Thoracic aorta (tissue), 2 donors: ENCODE measurements at places on chromosomes 11 and 22.

DNA sequence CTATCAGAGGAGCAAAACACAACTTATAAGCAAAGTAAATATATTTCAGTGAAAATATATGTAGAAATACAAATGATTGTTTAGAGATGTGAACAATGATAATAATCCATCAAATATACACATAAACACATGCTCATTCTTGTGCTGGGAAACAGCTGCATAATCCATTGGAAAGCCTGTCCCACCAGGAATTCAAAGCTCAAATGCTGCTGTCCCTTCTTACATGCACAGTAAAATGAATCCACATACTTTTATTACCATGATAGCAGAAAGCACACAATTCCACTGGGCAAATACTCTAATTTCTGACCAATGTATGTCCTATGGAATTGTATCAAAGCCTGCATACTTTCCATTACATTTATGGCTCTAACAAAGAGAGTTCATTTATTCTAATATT, 44.5 kb downstream of the SOX6 start:
- no peak for DNase-seq

DNA sequence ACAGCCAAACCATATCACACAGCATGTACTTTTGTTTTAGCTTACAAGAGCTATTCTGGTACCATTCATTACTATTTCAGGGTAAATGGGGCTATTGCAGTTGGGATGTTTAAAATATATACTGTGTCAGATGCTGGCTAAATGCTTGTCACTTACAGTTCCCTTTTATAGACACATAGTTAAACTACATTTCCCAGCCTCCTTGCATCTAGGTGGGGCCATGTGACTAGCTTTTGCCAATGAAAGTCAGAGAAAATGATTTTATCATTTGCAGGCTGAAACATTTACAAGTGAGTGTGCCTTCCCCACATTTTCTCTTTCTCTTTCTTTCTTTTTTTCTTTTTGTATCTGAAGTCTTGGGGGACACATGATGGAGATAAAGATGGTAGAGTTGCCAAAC, 7.8 kb upstream of the IFTAP start:
- no peak for DNase-seq

DNA sequence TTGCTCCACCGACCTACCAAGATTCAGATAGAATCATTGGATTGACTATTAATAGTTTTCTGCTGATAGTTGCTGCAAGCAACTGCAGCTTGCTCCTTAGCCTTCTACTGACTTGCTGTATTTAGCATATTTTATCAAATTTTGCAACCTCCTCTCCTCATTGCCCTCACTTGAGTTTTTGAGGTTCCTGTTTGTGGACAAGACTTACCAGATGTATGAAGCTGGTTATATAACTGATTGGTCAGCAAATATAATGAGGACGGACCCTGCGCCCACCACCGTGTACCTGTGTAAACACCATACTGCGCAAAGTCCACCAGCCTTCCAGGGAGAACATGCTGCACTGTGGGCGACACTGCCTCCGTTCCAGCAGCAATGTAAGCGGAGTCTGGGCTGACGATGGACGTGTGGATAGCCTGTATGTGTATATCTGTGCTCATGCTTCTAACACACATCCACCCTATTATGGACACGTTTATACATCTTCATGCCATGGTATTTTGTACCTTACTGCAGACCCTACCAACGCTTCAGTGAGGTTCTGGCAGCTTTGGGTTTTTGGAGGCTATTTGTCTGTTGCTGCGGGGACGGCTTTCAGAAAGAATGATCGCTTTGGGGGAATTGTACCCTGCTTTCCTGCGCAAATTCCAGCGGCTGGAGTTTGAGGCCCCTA, 1.5 kb upstream of the USP18 start:
- DNase-seq, result no peak

DNA sequence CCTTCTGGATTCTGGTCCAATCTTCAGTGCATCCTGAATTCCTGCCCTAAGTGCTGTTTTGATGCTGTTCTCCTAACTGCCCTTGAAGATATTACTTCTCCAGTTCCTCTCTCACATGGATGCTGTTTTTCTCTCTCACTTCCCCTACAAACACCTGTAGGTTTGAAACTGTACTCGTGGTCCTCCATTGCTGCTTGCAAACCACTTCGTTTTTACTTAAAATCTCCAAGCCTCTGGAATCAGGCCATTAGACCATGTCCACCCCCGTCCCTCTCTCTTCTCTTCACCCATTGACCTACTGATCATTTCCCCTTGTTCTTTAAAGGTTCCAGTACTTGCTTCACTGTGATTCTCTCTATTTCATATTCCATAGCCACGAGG, 988.1 kb downstream of the NTM start:
- DNase-seq, result no peak

DNA sequence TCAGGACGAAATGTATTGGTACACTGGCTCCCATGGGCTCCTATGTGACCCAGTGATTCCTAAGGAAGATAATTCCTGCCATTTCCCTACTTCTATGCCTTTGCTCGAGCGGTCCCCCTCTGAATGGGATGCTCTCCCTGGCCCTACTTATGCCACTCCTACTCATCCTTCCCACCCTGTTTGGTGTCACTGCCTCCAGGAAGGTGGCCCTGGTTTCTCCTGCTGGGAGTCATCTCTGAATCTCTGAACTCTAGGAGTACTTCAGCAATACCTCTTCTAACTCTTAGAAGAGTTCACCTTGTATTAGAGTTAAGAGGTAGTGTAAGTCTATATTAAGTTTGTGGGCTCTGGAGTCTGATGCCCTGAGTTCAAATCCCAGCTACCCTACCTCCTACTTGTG, 35.5 kb upstream of the LRRC55 start:
- DNase-seq, result no peak

- DNase-seq, result no peak
Observed at GRCh38 chr11:103749158-103749557, 287.3 kb upstream of the DDI1 start.

DNA sequence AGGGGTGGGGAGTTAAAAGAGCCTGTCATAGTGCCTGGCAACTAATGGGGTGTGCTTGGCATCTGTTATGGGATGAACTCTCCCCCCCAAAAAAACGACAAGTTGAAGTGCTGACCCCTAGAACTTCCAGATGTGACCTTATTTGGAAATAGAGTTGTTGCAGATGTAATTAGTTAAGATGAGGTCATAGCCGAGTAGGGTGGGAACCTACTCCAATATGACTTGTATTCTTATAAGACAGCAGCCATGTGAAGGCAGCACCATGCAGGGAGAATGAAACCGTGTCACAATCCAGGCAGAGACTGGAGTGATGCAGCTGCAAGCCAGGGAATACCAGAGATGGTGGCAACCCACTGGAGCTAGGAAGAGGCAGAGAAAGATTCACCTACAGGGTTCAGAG, 394.5 kb downstream of the TENM4 start:
- DNase-seq, result no peak

DNA sequence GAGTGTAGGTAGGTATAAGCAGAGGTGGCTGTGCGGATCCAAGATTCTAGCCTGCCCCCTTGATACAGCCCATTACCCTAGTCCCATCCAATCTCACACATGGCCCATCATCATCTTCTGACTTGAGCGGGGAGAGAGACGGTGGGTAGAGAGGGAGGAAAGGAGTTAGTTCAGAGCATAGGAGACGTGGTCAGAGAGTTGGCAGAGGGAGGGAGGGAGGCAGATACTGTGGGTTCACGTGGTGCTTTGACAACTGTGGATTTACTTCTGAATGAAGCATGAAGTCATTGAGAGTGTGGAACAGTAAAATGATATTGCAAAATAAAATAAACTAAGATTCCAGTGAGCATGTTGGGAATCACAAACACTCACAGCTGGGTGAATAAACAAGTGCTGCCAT, 31.4 kb upstream of the VPREB1 start:
- DNase-seq, result no peak

DNA sequence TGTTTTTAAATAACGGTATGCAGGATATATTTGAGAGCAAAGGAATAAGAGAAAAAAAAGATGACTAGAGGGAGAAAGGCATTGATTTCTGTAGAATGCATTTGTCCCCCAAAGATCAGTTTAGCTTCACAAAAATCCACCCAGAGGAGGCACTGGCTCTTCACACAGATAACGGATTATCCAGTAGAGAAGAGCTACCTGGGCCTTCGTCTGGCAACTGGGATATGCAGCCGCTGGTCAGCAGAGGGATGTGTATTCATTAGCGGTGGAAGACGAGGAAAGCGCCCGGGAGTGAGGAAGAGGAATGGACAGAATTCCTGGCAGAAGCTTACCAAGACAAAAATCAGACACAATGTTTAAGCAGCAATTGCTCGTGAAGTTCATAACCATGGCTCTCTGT, 5.6 kb upstream of the WT1 start:
- no peak for DNase-seq

DNA sequence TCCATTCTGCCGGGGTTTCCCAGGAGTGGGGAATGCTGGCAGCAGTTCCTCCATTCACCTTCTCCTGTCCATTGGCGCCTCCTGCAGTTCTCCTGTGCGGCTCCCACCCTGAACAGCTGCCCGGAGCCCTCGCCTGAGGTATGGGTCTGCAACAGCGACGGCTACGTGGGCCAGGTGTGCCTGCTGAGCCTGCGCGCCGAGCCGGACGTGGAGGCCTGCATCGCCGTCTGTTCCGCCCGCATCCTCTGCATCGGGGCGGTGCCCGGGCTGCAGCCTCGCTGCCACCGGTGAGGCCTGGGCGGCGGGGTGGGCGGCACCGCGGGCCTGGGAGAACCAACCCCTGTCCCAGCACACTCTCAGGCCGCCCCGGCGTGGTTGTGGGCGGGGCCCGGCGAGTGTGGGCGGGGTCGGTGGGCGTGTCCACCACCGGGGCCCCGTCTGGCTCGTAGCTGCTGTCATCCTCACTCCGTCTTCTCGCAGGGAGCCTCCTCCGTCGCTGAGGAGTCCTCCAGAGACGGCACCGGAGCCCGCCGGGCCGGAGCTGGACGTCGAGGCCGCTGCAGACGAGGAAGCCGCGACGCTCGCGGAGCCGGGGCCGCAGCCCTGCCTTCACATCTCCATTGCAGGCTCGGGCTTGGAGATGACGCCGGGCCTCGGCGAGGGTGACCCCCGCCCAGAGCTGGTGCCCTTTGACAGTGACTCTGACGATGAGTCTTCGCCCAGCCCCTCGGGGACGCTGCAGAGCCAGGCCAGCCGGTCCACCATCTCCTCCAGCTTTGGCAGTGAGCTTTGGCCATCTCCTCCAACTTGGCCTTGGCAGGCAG, 14.0 kb upstream of the RELT start:
- DNase-seq, result no peak

- DNase-seq, result no peak
Observed at GRCh38 chr22:24105013-24105360, 76.3 kb upstream of the SUSD2 start.

DNA sequence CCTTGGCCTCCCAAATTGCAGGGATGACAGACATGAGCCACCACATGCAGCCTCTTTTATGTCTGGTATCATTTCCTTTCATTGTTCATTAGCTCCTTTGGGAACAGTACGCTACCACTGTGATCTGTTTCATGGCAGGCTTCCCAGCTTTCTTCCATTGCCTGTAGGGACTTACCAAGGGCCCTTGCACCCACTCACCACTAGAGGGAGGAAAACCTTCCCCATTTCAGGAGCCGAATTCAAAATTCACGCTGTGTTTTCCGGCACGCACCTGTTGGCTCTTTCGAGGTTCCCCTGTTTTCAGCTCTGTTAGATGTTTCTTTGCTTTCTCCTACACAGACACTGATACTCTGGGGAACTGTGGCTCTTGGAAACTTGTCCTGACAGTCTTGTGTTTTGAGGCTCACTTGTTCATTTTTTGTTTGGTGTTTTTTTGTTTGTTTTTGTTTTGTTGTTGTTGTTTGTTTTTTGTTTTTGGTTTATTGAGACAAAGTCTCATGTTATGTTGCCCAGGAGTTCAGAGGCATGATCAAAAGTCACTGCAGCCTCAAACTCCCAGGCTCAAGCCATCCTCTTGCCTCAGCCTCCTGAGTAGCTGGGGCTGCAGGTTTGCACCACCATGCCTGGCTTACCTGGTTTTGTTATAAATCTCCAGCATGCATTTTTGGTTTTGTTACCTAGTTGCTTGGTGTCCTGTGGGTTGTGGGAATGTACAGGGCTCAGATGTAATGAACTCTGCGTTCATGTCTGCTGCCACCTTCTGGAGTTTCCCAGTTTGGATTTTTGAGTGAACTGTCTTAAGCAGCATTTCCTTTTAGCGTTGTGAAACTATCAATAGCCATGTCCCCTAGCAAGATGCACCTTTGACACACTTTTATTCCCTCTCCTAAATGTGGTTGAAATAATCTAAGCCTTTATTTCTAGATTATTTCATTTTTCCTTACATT, 2.3 kb downstream of the KRTAP5-11 start:
- DNase-seq, result no peak

GRCh38 chr11:128022007-128022368, 565.4 kb downstream of the ETS1 start:
- DNase-seq, result no peak

DNA sequence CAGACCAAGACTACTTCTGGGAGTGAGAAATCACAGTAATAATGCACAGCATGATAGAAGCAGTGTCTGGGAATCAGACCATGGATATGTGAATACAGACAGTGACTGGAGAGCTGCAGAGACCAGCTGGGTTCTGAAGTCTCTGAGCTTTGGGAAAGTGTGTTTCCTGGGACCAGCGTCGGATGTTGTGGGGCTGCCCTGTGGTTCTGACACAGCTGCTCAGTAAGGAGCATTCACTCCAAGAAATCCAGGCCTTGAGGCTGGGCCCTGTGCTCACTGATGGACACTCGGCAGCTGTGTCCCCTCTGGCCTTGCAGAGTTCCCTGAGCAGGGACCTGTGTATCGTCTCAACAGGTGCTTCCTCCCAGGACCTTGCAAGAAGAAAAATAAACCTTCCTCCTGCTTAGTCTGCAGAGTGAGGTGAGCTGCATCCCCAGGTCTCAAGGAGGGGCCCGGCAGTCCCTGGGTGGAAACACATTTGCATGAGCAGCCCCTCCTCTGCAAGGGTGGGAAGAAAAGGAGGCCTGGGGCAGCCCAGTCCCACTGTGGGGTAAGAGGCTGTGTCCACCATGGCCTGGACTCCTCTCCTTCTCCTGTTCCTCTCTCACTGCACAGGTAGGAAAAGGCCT, 107.9 kb downstream of the VPREB1 start:
- no peak for DNase-seq
